HT1080 (cell line): ENCODE measurements at places on chromosomes 11 and 22.

- no peak for DNase-seq
Observed at GRCh38 chr22:26172389-26172990, 3.2 kb downstream of the SEZ6L start.

- DNase-seq = no peak
Observed at GRCh38 chr22:43277987-43278601, 65.1 kb downstream of the SCUBE1 start.

GRCh38 chr22:41920271-41920976, 5.5 kb upstream of the SHISA8 start:
- DNase-seq = no peak

DNA sequence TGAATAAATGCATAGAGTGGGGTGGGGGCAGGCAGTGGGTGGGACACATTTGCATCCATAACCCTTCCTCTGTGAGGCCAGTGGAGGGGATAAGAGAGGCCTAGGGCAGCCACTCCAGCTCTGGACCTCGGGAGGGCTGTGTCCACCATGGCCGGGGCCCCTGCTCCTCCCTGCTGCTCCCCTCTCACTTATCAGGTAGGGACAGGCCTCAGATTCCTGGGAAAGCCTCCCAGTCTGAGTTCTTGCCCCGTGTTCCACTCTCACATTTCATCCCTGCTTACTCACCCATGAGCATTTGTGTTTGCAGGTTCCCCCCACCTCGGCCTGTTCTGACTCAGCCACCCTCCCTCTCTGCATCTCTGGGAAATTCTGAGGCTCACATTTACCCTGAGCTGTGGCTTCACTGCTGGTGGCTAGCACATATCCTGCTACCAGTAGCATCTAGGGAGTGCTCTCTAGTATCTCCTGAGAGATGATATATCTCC, 128.7 kb upstream of the TOP3B start:
- peak; percentile 94 for DNase-seq

DNA sequence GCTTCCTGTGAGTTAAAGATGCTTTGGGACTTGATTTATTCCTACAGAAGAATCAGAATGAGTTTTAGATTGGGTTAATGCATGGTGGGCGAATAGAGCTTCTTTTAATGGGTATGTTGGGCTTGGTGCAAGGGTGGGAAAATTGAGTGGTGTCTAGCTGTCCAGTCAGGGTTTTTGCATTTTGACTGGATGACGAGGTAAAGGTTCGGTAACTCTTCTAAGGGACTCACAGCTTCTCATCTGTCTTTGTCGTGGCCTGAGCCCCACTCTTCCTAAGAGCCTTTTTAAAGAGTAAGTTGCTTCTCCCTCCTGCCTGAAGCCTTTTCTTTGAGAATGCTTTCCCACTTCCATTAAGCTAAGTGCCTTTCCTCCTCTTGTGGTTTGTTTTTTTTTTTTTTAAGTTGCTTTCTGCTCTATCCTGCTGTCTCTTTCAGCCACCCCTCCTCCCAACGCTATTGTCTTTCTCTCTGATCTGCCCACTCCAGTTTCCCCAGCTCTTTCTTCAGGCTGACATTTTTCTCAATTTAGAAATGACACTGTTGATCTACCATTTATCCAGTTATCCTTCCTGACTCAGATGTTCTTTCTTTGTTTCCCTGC, 1.1 kb downstream of the DPF2 start:
- DNase-seq = no peak

- no peak for DNase-seq
Observed at GRCh38 chr22:30282616-30283046, 6.7 kb downstream of the CASTOR1 start.

DNA sequence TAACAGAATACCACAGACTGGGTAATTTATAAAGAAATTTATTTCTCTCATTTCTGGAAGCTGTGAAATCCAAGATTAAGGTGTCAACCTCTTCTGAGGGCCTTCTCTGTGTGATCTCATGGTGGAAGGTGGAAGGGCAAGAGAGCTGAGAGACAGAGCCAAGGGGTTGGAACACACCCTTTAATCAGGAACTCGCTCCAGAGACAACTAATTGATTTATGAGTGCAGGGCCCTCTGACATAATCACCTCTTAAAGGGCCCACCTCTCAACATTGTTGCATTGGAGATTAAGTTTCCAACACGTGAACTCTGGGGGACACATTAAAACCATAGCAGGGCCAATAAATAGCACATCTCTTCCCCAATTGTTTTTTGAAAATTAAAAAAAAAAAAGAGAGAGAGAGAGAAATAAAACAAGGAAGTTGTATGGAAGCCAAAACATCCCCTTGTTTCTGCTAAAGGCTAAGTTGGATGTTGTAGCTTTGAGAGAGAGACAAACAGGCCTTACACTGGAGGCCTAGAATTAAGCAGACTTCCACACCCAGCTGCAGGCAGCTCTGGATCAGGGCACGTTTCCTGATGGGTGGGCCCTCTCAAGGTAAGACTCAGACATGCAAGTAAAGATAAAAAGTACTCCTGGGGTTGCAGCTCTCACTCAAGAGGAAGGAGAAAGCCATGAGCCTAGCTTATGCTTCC, 64.1 kb upstream of the BIRC3 start:
- no peak for DNase-seq

DNA sequence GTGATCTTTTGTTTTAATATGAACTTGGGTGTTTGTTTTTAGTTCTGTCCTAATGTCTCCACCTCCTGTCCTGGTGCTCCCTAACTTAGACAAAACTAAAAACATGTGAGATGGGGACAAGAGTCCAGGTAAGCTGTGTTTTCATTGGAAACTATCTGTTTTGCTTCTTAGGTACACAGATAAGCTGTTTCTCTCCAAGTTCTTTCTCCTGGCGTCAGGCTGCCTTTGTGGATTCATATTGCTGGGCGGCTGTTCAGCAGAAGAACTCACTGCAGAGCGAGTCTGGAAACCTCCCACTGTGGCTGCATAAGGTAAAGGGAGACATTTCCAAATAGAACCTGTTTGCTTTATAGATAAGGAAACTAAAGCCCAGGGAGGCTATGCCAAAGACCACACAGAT, 24.7 kb downstream of the PANX1 start:
- DNase-seq = no peak

GRCh38 chr11:1791912-1792311, 28.2 kb upstream of the CTSD start:
- no peak for DNase-seq

DNA sequence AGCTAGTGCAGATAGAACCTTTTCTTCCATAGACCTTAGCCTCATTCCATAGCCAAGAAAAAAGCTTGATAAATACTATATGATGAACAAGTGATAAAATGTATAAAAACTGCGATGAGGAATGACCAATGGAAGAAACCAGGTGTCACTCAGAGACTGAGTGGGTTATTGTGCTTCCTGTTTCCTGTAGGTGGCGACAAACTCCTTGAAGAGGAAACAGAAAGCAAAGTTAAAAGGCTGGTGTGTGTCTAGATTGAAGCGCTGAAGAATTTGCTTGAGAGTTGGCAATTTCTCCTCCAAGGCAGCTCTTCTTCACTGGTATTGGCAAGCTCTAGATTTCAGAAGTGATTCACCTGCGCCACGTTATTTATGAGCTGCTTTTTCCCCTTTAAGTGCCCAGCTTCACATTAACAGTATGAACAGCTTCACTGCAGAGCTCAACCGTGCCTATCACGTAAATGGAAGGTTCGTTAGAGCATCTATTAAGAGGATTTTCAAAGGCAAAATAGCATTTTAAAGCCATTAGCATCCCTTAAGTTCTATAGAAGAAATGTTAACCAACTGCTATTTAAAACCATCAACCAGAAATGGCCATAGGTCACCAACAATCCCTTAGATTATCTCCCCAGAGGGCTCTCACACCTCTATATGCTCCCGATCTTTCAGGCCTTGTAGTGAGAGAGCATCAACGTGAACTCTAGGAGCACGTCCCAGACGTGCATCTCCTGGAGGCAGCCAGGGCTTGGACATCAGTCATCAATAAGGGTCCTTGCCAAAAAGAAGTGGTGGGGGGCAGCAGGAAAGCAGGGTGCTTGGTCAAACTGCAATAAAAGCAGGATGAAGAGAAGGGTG, 179.4 kb downstream of the CADM1 start:
- peak; percentile 65 for DNase-seq

GRCh38 chr11:60195923-60196368, 13.1 kb upstream of the MS4A6A start:
- DNase-seq = no peak

DNA sequence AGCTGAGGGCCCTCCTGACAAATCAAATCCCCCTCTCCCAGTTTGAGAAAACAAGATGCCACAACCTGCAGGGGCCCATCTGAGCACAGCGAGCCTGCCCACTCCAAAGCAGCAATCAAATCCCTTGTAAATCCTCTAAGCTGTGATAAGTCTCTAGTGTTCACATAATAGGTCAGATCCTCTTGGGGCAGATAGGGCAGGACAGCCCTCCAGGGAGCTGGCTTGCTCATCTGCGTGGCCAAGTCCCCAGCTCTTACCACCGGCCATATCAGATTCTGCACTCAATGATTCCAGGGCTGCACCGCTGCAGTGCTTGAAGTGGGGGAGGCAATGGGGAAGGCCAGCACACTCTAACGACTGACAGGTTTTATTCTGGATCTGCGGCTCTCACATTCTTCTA, 29.6 kb upstream of the FLI1 start:
- no peak for DNase-seq

GRCh38 chr11:1563149-1563638, 8.9 kb downstream of the DUSP8 start:
- DNase-seq = no peak

GRCh38 chr22:40180403-40180802, 2.7 kb downstream of the TNRC6B start:
- no peak for DNase-seq

DNA sequence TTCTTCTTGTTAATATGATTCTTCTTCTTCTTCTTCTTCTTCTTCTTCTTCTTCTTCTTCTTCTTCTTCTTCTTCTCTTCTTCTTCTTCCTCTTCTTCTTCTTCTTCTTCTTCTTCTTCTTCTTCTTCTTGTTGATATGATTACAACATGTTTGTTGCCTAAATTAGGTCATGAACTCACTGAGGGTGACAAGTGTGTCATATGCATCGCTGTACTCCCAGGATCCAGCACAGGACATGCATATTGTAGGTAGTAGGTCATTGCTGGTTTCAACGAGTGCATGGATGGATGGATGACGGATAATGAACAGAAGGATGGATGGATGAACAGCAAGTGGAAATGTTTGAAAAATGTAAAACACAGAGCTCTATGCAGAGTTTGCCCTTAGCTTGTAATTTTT, 14.9 kb upstream of the PVALB start:
- DNase-seq = no peak
